ENCODE measurements at places on chromosomes 6 and 20. TPM values are rescaled to one million over a fixed set of nuclear protein-coding genes. Genes with fewer than 3 reads are reported as not detected.

The R3HDML gene
- not detected for total RNA-seq

The TSHZ2 gene
- 42.9 TPM for total RNA-seq

The DNAH8 gene
- 0.03 TPM for total RNA-seq

The BICRAL gene
- total RNA-seq = 18.1 TPM

The SLC4A11 gene
- 4.8 TPM for total RNA-seq

The COL11A2 gene
- 0.66 TPM for total RNA-seq

The TUBB2B gene
- 24.5 TPM for total RNA-seq

The SLC17A9 gene
- 19.8 TPM for total RNA-seq

The TRIM31 gene
- 3.1 TPM for total RNA-seq

The NKAIN4 gene
- total RNA-seq = not detected

The HLA-DRB5 gene
- total RNA-seq = 48.0 TPM

The SLC22A2 gene
- total RNA-seq = 1.4 TPM

The DHX35 gene
- 10.3 TPM for total RNA-seq

The KCTD20 gene
- total RNA-seq = 37.2 TPM
